ENCODE measurements at places on chromosomes 3 and 15.
A peak's percentile ranks its signal among the peaks of the same experiment; 100 is the strongest.

- no peaks in the 10 kb centered on the region for H3K27me3 ChIP-seq
- no peaks in the 10 kb centered on the region for H3K36me3 ChIP-seq
- no peaks in the 10 kb centered on the region for H3K4me1 ChIP-seq
- no peak overlapping the region for H3K4me3 ChIP-seq
These were observed 1570.1 kb downstream of the SI start for GRCh38 chr3:163508206-163508605.

DNA sequence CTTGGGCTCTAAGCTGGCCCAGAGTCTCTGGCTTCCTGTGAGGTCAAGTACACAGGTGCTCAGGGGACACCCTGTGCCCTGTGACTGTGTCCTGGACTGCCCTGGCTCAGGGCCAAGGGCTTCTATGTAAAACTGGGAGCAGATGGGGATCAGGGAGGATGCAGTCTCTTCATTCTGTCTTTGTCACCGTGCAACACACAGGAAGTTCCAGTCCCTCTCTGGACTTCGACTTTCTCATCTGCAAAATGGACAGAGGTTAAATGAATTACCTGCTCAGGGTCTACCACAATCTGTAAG lies 61.9 kb upstream of the TLE3 start:
- H3K4me1 ChIP-seq, result peaks cover 11% of the 10 kb centered on the region
- no peak overlapping the region for H3K27ac ChIP-seq
- no peak for DNase-seq
- H3K27me3 ChIP-seq, result peaks cover 37% of the 10 kb centered on the region

GRCh38 chr3:186124592-186124991 lies 15.7 kb upstream of the ETV5 start:
- no peak for DNase-seq
- no peak overlapping the region for H3K27ac ChIP-seq
- H3K36me3 ChIP-seq, result no peaks in the 10 kb centered on the region
- H3K4me1 ChIP-seq, result no peaks in the 10 kb centered on the region
- no peak overlapping the region for H3K4me3 ChIP-seq

DNA sequence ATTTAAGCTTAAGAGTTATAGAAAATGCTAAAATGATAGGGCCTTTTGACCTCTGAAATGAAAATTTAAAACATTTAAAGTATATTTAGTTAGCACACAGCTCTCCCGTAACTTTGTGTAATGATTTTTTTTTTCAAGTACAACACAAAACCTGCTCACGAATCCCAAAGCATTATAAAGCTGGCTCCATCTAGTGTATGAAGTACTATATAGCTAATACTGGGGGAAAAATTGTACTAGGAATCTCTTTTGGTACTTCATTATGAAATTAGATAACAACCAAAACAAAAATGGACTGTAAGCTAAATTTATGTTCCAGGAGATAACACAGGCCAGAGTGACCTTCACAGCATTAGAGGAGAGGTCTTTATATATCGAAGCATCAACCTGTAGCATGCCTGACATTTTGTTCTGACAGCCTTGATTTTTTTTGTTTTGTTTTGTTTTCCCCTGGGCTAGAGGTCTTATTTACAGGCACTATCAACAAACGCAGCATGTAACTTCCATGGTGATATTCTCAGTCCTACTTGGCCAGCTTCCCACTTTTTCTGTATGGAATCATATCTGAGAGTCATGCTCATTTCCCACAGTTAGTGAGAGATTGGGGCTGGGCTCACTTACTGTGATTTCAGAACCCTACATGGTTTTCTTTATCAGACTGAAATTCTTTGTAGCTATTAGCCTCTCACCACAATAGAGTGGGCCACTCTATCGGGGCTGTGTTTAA lies 116.3 kb downstream of the MITF start:
- no peaks in the 10 kb centered on the region for H3K27me3 ChIP-seq
- H3K36me3 ChIP-seq, result no peaks in the 10 kb centered on the region
- H3K4me3 ChIP-seq, result no peak overlapping the region
- no peak overlapping the region for H3K27ac ChIP-seq
- DNase-seq, result no peak

GRCh38 chr15:78394981-78395616 lies 42.9 kb upstream of the IREB2 start:
- H3K36me3 ChIP-seq, result no peaks in the 10 kb centered on the region
- peaks cover 4% of the 10 kb centered on the region for H3K4me1 ChIP-seq
- DNase-seq, result no peak
- no peak overlapping the region for H3K27ac ChIP-seq
- no peak overlapping the region for H3K4me3 ChIP-seq

DNA sequence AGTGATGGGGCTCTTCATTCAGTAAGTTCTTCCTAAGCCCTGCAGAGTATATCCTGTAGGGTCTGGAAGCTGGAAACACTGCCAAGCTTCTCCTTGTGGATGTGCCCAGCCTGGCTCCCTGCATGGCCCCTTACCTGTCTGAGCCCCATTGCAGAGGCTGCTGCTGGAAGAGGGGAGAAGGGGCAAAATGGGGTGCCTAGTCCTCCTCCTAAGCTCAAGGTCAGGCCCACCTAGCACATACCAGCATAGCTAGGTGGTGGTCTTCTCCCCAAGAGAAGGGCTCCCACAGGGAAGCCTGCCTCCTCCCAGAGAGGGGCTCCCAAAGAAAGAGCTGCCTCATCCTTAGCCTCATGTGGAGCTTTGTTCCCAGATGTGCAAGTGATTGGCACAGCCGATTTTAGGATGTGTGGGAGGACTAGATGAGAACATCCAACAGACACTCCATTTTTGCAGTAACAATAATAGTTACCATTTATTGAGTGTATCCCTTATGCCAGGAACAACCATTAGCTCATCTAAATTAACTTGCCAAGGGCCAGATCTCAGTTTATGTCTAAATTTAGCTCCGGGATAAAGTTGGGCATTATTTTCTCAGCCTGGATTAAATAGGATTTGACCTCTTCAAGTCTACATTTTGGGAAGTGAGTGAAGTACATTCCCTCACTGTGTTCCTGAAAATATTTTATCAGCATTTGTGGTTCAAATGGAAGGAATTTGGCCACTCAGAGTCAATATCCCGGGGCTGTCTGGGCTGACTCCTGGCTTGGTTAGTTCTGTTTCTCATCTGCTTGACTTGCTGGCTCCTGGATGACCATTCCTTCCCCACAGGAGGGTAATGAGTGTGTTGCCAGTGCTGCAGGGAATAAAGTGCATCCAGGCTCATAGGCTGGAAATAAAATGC lies 291.1 kb upstream of the ROPN1 start:
- no peak for DNase-seq
- no peak overlapping the region for H3K4me3 ChIP-seq
- no peaks in the 10 kb centered on the region for H3K36me3 ChIP-seq
- peaks cover 12% of the 10 kb centered on the region for H3K27me3 ChIP-seq
- no peak overlapping the region for H3K27ac ChIP-seq

DNA sequence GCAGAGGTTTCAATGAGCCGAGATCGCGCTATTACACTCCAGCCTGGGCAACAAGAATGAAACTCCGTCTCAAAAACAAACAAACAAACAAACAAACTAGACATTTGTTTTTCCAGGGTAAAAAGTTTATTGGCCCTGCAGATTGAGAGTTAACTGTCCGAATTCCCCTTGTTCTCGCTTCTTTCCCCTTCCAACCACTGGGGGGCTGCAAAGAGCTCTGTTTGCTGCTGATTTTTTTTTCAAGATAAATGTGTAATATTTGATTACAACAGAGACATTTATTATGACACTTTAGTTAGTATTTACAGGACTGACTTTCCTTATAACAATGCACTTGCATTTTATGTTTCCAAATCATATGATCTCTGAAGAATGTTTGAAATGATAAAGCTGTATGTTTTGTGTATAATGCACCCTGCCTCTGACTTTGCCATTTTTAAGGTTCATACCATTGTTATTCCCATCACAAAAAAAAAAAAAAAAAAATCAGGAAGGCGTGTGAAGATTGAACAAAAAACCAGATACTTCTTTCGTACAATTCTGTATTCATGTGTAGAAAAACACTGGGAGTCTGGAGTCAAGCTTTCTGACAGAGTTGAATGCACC lies 2.8 kb downstream of the CLSTN2 start:
- no peak overlapping the region for H3K4me3 ChIP-seq
- no peak overlapping the region for H3K27ac ChIP-seq
- peaks cover 5% of the 10 kb centered on the region for H3K4me1 ChIP-seq
- no peak for DNase-seq
- H3K36me3 ChIP-seq, result peaks cover 4% of the 10 kb centered on the region
- peaks cover 74% of the 10 kb centered on the region for H3K27me3 ChIP-seq

DNA sequence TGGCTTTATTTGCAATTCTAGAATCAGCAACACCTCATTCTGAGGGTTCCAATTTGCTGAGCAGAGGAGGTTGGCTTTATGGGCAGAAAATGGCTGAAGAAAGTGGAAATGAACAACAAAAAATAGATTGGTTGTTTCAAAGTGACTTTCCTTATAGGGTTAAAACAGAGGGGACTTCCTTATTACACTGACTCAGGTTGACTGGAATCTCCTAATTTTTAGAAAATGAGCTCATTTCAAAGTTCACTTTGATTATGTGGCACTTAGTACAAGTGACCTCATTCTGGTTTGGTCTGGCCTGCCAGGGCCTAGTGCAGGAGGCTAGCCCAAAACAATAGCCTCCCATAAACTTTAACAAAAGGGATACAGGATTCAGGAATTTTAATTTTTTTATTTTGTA lies 41.4 kb downstream of the NFKBIZ start:
- no peak overlapping the region for H3K27ac ChIP-seq
- no peak for DNase-seq
- no peaks in the 10 kb centered on the region for H3K36me3 ChIP-seq

DNA sequence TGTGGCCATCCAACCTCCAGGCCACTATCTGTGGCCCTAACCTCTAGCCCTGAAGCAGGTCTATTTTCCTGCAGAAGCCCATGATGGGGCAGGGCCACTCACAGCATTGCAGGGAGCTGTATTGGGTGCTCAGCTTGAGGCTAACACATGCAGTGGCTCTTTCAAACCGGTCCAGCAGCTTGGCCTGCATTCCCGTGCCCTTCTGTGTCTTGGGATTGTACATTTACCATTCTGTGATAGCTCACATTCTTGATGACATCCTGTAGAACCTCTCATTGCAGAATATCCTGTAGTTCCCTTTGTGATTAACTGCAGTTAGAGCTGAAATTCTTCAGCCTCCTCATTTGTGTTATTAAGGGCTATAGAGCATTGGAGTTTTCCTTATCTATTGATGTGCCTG lies 60.8 kb upstream of the ANKRD34C start:
- no peaks in the 10 kb centered on the region for H3K36me3 ChIP-seq
- DNase-seq, result no peak
- no peaks in the 10 kb centered on the region for H3K4me1 ChIP-seq
- no peak overlapping the region for H3K27ac ChIP-seq
- peaks cover 59% of the 10 kb centered on the region for H3K27me3 ChIP-seq

DNA sequence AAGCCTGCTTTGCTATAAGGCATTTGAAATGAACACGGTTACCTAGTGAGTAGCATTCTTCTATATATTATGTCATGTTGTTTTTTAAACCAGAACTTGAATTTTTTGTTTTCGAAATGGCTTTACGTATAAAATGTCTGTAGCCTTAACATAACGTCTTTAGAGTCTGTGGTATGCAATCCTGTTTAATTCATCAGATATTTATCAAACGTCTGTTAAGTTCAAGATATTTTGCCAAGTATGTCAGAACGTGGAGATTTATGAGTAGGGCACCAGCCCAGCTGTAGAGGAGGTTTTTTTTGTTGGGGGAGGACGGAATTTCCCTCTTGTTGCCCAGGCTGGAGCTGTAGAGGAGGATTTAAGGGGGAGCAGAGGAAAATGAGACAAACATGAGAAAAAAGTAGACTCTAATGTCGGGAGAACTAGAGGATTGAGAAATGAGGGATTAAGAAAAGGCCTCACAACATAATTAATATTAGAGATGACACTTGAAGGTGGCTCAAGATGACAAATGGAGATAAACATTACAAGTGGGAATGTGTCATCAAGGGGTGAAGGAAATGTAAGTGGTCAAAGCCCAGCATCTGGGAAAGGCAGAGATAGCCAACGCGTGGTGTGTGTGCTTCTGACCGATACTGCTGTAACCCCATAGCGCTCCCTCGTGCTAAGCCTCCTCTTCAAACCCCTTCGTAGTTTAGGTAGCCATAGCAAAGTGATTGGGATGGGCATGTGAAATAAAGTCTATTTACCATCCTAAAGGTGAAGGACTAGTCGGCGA lies 154.0 kb upstream of the GOLGA6L4 start:
- H3K36me3 ChIP-seq, result no peaks in the 10 kb centered on the region
- peaks cover 11% of the 10 kb centered on the region for H3K4me1 ChIP-seq
- peaks cover 61% of the 10 kb centered on the region for H3K27me3 ChIP-seq
- no peak for DNase-seq
- H3K27ac ChIP-seq, result no peak overlapping the region
- H3K4me3 ChIP-seq, result no peak overlapping the region

- DNase-seq, result no peak
- no peaks in the 10 kb centered on the region for H3K27me3 ChIP-seq
- H3K36me3 ChIP-seq, result no peaks in the 10 kb centered on the region
- no peak overlapping the region for H3K27ac ChIP-seq
- H3K4me3 ChIP-seq, result no peak overlapping the region
These were observed 39.3 kb downstream of the OSTN start for GRCh38 chr3:191238321-191238817.

GRCh38 chr3:65888196-65888595 lies 150.5 kb downstream of the MAGI1 start:
- no peak for DNase-seq
- H3K27ac ChIP-seq, result no peak overlapping the region
- no peaks in the 10 kb centered on the region for H3K36me3 ChIP-seq
- H3K27me3 ChIP-seq, result peaks cover 3% of the 10 kb centered on the region
- no peaks in the 10 kb centered on the region for H3K4me1 ChIP-seq

GRCh38 chr15:100703671-100704070 lies 101.3 kb downstream of the ASB7 start:
- no peaks in the 10 kb centered on the region for H3K4me1 ChIP-seq
- no peak for DNase-seq
- H3K27me3 ChIP-seq, result peaks cover 13% of the 10 kb centered on the region
- H3K27ac ChIP-seq, result no peak overlapping the region

- H3K27me3 ChIP-seq, result peaks cover 35% of the 10 kb centered on the region
- peaks cover 2% of the 10 kb centered on the region for H3K4me1 ChIP-seq
- H3K27ac ChIP-seq, result no peak overlapping the region
These were observed 11.2 kb upstream of the SHC4 start for GRCh38 chr15:48974882-48975281.

DNA sequence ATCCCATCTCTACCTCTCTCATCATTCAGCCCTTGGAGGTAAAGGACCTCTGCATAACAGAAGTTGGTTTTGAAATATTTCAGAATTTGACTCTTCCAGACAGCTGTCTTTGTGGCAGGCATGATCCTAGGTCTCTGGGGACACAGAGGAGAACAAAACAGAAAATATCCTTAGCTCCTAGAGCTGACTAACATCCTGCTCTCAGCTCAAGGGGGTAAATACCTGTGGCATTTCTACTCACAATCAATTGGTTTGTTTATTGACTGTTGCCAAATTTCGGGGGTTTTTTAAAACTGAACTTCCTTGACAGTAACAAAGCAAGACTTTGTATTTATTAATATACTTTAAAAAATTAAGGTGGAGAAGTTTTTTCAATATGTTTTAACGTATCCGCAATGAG lies 78.8 kb downstream of the EOMES start:
- H3K4me1 ChIP-seq, result peaks cover 6% of the 10 kb centered on the region
- no peaks in the 10 kb centered on the region for H3K36me3 ChIP-seq
- H3K4me3 ChIP-seq, result no peak overlapping the region
- no peaks in the 10 kb centered on the region for H3K27me3 ChIP-seq
- peak overlapping the region; percentile 57 for H3K27ac ChIP-seq
